Activated CD4-positive, CD25-positive, alpha-beta regulatory T cell (primary cell): ENCODE measurements at places on chromosomes 6 and 20.

DNA sequence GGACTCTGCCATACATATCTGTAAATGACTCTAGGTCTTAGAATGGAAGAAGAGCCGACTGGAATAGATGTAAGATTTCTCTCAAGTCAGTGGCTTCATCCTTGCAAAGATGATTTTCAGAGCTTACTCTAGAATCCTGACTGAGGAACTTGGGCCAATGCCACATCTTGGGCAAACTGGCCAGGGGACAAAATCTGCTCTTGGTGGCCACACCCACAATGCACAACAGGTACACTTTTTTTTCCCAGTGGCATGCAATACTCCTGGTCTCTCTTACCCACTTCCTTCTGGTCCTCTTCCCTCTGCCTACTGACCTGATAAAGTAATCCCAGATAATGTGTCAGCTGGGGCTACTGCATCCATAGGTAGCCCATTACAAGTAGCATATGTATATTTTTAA, 13.4 kb downstream of the CLIC5 start:
- no peak for DNase-seq

DNA sequence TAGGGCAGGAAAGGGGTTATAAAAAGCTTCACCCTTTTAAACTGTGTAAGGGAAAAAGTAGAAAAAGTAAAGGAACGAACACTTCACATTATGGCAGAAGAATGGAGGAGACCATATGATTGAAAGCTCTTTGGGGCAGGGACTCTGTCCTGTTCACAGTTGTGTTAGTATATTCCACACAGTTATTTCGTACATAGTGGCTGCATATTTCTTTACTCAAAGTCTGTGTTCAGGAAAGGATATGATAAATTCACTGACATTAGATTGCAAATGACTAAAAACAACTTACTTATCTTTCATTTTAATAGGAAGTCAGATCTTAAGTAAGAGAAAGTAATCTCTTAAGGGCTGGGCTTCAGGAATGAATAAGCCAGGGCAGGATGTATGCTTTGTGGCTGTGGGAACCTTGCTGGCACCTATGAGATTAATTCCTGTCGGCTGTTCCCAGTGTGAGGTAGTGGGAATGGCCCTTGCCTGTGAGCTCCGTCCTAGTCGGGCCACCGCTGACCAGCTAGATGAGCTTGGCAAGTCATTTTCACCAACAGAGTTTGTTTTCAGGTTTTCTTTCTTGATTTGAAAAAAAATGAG, 11.2 kb downstream of the PPP1R14C start:
- DNase-seq, result no peak

DNA sequence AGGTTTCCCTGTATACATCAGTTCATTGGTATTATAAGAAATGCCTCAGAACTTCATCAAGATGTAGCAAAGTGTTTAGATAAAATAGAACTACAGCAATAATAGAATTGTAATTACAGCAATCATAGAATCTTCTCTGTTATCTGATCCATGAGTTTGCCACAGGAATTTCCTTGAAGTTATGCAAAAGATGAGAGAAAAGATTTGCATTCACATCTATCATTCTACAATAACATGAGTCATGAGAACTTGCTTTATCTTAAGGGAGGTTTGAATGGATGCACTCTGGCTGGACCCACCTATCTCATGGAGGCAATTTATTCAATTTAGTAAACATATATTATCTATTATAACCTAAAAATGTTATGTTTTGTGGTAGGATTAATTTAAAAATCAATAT, 329.8 kb upstream of the EPHA7 start:
- no peak for DNase-seq

DNA sequence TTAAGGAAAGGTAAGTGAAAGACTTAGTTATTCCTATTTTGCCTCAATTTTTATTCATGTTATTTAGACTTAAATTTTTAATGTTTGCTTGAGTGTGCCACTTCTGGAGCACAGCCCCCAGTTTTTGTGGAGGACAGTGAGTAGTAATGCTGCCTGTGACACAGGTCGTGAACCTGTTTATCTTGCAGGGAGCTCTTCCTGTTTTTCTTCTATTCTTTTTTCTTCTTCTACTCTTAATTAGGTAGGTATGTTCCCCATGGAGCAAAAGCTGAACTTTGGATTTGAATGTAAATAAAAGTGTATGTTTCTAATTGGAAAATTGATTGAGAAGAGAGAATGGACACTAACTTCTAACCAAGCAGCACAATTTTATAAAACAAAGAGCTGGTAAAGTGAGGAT, 12.3 kb downstream of the SMPDL3A start:
- DNase-seq, result no peak
